Stimulated activated CD4-positive, alpha-beta T cell treated with anti-CD3 and anti-CD28 coated beads, Interleukin-1b, Interleukin-23, amount 100 ng/mL, for 1 hour (primary cell): ENCODE measurements at places on chromosomes 16 and 17.

DNA sequence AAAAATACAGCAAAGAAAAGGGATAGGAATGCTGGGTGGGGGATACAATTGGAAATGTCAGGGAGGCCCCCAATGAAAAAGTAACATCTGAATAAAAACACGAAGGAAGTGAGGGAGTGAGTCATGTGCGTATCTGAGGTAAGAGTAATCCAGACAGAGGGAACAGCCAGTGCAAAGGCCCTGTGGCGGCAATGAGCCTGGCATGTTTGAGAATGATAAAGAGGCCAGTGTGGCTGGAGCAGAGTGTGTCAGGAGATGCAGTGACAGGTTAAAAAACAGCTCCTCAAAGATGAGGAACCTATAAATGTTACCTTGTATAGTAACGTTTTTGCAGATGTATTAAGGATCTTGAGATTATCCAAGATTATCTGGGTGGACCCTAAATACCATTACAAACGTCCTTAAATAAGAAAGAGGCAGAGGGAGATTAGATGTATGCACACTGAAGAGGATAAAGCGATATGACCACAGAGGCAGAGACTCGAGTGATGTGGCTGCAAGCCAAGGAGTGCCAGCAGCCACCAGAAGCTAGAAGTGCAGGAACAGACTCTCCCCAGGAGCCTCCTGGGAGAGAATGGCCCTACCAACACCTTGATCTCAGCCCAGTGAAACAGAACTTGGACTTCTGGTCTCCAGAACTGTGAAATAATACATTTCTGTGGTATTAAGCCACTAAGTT is 17.8 kb upstream of the SLC35B1 start:
- no peak for DNase-seq

DNA sequence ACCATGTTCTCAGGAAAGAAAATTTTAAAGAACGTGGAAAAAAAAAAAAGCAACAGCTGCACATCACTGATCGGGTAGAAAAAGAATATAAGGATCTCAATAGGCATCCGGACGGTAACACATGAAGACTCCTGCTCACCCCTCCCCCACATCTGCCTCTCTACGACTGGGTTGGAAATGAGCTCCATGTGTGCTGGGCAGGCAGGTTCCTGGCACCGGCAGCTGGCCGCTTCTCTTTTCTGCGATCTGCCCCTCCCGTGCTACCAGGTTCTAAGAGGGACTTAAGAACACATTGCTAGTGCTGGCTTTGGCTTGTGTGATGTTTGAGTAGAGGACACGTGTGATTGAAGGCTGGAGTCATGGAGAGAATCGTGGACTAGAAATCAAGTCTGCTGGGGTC is 115.5 kb downstream of the AATF start:
- DNase-seq, result no peak

- no peak for DNase-seq
These were observed 4.9 kb downstream of the OR4D1 start for GRCh38 chr17:58153046-58153445.

- DNase-seq, result no peak
These were observed 441 bp downstream of the VASN start for GRCh38 chr16:4372001-4372577.
